CD8-positive, alpha-beta memory T cell (primary cell): ENCODE measurements at places on chromosomes 5 and 9.

GRCh38 chr9:75019654-75020053 lies 8.4 kb downstream of the CARNMT1 start:
- no peak for DNase-seq

DNA sequence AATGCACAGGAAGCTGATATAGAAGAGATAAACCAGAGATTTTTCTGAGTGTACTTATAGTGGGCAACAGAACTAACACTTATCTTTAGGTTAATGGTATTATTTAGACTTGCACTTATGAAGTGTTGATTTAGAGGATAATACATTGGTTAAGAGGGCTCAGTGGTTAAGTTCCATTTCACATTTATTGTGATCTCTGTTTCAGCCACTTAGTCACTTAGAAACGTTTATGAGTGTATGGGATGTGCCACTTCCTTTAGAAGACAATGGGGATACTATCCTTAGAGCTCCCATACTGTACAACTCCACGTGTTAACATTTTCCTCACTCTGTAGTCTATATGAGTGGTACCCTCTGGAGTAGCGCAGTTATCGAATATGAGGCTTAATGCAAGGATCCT lies 57.5 kb downstream of the PIP5K1B start:
- DNase-seq, result no peak

GRCh38 chr5:54738118-54738972 lies 220.8 kb downstream of the SNX18 start:
- no peak for DNase-seq

GRCh38 chr5:65050826-65051498 lies 282.2 kb downstream of the CWC27 start:
- DNase-seq, result no peak

GRCh38 chr5:151014680-151015343 lies 5.6 kb upstream of the GPX3 start:
- no peak for DNase-seq

DNA sequence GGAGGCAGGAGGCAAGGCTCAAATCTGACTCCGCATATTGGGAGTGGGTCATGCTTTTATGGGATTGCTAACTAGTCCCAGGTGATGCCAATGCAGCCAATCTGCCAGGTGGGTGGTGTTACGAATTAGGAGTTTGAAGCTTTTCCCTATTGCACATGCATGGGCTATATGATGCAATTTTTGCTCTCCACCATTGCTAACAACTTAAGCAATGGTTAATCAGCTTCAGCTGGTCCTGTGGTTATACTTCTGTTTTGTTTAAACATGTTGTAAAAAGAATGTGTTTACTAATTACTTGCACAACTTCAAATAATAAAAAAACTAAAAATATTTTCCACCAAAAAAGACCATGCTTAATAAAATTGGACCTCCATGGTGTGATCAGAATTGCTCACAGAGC lies 55.7 kb downstream of the SHC3 start:
- no peak for DNase-seq

GRCh38 chr5:27773636-27774035 lies 735.2 kb upstream of the CDH9 start:
- DNase-seq, result no peak

DNA sequence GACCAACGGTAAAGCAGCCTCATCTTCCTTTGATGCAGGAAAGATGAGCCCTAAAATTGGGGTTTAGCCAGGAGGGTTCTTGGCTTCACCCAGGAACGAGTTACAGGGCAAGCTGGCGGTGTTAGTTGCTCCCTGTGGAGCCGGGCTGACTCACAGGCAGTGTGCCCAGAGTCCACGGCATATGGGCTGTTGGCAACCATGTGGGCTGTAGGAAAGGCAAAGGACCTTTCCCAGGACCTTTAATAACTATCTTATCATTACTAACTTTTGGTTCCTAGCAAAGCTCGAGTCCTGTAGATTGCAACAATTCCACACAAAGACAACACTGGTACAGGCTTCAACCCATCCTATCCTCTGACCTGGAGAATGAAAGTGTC lies 29.8 kb upstream of the CLPTM1L start:
- DNase-seq, result no peak

- no peak for DNase-seq
Measured at GRCh38 chr5:96236051-96236450, 197.0 kb downstream of the PCSK1 start.

- DNase-seq, result no peak
Measured at GRCh38 chr5:94694671-94695070, 76.2 kb downstream of the SLF1 start.

GRCh38 chr9:108386859-108387384 lies 468.9 kb downstream of the ACTL7B start:
- no peak for DNase-seq

- DNase-seq, result peak; percentile 87
Measured at GRCh38 chr5:157743163-157744050, at the start of gene LSM11. Gene LSM11 (plus strand): TSS chr5:157743712. CDS start chr5:157743751, 39 bp downstream.

DNA sequence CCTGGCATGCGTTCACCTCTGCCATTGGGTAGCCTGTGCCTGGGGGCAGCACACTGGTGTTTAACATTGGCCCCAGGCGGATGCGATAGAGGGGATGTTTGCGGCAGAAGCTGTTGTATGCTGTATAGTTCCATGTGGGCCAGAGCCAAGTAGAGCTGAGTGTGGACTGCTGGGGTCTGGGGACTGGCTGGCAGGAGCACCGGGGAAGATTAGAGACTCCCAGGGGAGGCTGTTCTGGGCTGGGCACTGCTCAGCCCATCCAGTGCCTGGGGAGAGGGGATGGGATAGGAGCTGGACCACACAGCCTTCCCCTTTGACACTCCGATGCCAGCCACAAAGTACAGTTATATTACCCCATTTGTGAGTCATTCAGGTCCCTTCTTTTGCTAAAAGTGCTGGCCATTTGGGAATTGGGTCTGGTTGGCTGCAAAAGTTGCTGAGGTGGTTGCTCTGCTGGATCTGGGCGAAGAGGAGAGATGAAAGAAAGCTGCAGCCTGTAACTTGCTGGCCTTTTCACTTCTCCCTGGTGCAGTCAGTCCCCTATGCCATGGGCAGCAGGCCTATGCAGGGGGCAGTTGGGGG lies 73.8 kb downstream of the RGS3 start:
- no peak for DNase-seq

- DNase-seq, result no peak
Measured at GRCh38 chr9:114266969-114267368, 55.9 kb upstream of the ORM1 start.

DNA sequence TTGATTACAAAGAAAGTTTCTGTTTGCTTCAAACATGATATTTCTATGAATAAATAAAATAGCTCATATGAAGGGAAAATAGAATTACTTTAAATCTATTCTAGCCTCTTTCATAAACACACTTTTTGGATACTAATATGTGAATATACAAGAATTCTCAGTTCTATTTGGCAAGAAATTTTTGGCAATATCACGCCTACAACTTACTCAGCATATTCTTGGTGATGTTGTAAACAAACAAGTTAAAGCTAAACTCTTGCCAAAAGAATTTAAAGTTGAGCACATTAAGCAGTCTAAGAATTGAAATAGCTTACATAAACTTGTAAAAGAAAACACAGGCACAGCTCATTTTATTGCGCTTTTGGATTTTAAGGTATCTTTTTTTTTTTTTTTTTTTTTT lies 209.8 kb downstream of the CDH12 start:
- no peak for DNase-seq

GRCh38 chr9:132169672-132170392 lies 8.0 kb downstream of the NTNG2 start:
- peak; percentile 64 for DNase-seq

DNA sequence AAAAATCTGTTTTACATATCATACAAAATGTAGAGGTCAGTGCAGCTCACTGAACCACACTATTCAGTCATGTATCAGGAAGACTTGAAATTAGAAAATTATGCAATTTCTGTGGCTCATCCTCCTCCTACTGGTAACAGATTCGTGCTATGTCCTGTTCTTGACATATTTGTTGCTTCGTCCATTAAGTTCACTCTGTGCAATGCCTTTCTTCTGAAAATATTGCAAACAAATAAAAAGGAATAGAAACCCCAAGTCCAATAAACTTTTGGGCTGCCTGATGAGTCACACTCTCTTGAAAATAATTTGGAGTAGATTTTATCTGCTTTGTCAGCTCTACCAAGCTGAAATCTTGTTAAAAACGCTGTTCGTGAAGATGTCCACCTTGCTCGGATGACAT lies 391.2 kb downstream of the RAB3C start:
- no peak for DNase-seq

- no peak for DNase-seq
Measured at GRCh38 chr5:151005950-151006576, 14.3 kb upstream of the GPX3 start.

DNA sequence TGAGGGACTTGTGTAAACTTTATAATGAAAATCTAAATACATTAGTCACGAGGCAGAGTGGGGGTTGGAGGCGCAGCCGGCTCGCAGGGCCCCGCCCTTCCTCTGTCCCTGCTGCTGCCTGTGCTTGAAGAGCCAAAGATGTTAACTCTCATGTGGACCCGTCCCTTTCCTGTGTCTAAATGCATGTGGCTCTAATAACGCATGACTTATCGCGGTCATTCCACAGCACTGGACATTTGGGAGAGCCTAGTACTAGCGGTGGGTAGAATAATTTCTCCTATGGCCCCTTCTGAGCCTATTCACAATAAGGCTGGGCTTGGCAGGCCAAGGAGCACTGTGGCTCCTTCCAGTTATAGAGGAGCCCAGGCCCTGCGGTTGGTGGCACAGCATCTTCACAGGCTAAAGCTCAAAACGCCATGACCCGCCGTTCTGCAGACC lies 82.3 kb upstream of the SIMC1 start:
- DNase-seq, result no peak

DNA sequence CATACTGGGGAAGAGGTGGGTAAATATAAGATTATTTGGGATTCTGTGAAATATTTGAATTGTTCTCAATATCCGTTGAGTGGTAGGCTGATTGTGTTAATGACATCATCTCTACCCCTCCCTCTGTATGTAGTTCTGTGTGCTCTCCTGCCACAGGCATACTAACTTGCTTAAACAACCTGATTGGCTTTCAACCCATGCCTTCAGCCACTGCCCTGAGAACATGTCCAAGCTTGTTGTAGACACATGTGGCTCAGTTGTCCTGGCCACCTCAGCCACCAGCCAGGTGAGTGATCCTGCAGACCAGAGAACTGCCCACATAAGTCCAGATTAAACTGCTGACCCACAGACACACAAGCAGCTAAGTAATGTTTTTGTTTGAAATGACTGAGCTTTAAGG lies 31.1 kb downstream of the ANKS6 start:
- no peak for DNase-seq

DNA sequence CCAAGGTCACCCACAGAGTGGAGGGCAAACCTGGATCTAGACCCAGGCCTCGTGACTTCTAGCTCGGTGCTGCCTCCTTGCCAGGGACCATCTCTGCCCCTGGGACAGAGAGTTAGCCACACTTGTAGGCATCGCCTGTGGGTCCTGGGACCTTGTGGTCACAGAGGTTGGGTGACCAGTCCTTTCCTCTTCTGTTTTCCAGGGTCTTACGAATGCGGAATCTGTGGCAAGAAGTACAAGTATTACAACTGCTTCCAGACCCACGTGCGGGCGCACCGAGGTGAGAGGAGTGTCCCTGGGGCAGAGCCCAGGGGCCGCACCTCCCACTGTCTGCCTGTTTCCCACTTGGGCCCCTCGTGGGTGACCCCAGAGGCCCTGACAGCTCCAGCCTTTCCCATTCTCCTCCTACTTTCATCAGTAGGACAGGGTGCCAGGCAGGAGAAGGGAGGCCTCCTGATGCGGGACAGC lies 76.3 kb downstream of the AMBP start:
- DNase-seq, result no peak

GRCh38 chr5:139369181-139369580 lies 13.9 kb downstream of the SLC23A1 start:
- no peak for DNase-seq

DNA sequence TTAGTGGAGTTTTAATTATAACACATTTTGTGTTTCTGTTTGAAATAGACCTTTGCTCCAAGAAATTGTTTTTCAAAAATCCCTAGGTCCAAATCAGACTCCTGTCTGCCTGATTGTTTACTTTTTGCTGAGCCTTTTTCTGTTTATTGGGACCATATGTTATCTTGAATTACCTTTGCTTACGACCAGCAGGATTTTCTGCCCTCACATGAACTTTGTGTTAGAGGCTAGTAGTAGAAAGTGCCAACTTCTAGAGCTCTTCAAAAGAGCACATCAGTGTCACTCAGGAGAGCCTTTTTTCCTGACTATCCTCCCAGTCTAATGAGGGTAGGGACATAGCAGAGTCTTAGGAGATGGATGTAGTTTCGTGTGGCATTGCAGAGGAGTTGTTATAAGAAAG lies 10.2 kb downstream of the RECK start:
- no peak for DNase-seq

GRCh38 chr9:114906922-114907571 lies 23.3 kb downstream of the TNFSF8 start:
- DNase-seq, result no peak

GRCh38 chr5:170774831-170775230 lies 8.7 kb upstream of the GABRP start:
- no peak for DNase-seq

DNA sequence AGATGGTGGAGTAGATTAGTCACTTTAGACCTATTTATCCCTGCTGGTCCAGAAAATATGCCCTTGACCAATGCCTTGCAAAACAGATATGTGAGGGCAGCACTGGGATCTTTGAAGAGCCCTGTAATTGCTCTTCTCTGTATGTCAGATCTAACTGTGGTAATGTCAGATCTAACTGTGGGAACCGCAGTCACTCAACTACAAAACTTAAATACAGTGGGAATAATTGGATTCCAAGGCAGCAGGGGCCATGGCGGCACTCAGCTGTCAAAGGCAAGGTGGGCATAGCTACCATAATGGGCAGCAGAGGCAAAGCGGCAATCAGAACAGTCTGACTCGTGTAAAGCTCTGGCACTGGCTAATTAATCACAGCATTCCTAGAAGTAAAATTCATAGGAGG lies 46.2 kb downstream of the MTAP start:
- DNase-seq, result no peak

- peak; percentile 61 for DNase-seq
Measured at GRCh38 chr9:74773886-74774479, 113.7 kb downstream of the TRPM6 start.

GRCh38 chr9:120715389-120715924 lies 1.2 kb upstream of the MEGF9 start:
- DNase-seq, result no peak

DNA sequence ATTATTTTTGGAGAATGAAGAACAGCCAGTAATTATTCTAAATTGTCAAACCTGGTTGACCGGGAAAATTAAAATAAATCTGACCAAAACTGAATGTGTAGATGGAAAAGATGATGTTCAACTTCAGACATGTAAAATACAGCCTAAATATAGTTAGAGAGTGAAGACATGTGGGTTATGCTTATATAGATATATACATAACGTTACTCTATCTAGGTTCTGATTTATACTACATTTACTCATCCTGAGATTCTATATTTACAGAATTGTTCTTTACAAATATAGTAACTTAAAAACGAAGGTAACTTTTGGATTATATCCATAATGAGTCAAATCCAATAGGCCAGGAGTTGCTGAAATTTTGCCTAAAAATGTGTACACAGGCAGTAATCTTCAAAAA lies 20.8 kb upstream of the THG1L start:
- DNase-seq, result no peak

GRCh38 chr9:112743216-112743836 lies 7.2 kb upstream of the SNX30 start:
- DNase-seq, result no peak

- DNase-seq, result no peak
Measured at GRCh38 chr5:149452007-149452664, 73.0 kb upstream of the IL17B start.
